ENCODE measurements at places on chromosomes 4 and X.

DNA sequence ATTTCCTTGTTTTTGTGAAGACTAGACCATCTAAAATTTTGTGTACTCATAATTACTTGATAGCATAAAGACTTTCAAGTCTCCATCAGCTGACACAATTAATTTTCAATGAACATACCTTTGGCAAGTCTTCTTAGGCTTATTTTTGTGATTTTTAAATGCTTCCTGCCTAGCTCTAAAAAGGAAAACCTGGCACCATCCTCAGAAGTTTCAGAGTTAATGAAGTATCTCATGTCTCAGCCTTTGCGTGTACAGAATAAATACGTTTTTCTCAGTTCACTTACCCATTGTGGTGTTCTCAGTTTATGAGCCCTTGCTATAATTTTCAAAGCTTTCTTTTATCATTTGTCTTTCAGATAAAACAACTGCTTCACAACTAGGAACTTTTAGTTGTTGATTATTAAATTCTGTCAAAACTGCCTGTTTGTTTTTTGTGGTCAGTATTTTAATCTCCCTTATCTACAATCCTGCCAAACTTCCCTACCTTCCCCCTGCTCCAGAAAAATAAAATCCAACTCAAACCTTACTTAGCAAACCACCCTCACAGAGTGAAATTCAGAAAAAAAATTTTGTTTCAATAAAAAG is 21.6 kb downstream of the ADD1 start:
- no peak for DNase-seq

- DNase-seq: no peak
Measured at GRCh38 chr4:139933541-139933940, 220.4 kb downstream of the MAML3 start.

- DNase-seq: no peak
Measured at GRCh38 chr4:140257461-140258305, 103.7 kb upstream of the MAML3 start.

- no peak for DNase-seq
Measured at GRCh38 chr4:41305476-41305875, 48.7 kb downstream of the UCHL1 start.
